Activated CD4-positive, alpha-beta T cell treated with anti-CD3 and anti-CD28 coated beads, Interleukin-2, amount 50 U/mL, for 48 hours (primary cell): ENCODE measurements at places on chromosomes 11 and 22.

DNA sequence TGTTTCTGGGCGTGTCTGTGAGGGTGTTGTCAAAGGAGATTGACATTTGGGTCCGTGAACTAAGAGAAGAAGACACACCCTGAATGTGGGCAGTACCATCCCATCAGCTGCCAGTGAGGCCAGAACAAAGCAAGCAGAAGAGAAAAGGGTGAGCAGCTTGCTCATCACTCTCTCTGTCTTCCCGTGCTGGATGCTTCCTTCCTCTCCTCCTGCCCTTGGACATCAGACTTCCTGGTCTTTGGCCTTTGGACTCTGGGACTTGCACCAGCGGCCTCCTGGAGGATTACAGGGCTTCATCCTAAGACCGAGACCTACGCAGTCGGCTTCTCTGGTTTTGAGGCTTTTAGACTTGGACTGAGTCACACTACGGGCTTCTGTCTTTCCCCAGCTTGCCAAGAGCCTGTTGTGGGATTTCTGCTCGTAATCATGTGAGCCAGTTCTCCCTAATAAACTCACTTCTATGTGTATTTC lies 18.8 kb downstream of the APOL2 start:
- DNase-seq: no peak

DNA sequence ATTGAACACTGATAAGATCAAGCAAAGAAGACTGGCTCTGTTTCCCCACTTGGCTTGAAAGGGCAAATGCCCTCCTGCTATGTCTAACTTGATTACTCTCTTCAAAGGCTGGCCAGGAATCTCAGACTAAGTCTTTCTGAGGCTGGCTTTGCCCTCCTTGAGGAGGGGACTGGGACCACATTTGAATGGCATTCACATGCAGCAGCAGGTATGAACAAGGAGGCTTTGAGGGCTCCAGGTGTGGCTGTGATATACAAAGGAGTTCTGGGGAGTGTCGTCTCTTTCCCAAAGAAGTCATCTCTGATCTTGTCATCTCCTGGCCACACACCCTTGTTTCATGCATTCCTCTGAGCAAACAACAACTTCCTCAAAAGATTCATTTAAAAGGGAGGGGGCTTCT lies 130.8 kb downstream of the ARL14EP start:
- no peak for DNase-seq

GRCh38 chr22:29456211-29456671 lies 17.9 kb downstream of the RFPL1 start:
- no peak for DNase-seq

- DNase-seq: peak; percentile 69
Measured at GRCh38 chr22:41021613-41022454, 70.6 kb upstream of the EP300 start.

DNA sequence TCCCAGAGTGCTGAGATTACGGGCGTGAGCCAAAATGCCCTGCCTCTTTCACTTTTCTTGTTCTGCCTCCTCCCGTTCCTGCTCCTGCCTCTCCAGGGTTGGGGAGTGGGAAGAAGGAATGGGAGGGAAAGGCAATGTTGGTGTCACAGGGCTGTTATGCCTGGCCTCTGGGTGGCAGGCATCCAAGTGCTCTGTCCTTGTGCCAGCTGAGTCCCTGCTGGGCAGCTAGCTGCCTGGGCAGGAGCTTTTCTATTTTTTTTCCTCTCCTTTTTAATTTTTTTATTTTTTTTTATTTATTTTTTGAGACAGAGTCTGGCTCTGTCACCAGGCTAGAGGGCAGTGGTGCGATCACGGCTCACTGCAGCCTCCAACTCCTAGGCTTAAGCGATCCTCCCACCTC lies 4.1 kb upstream of the SAC3D1 start:
- DNase-seq: no peak

- DNase-seq: no peak
Measured at GRCh38 chr11:79437278-79437980, 3.4 kb downstream of the TENM4 start.

- DNase-seq: no peak
Measured at GRCh38 chr22:47515384-47516125, 753.1 kb downstream of the TBC1D22A start.
